RWPE2 (cell line): ENCODE measurements at places on chromosomes 13 and 19.

GRCh38 chr13:70385852-70386251 is 277.6 kb upstream of the KLHL1 start:
- no peak for DNase-seq

DNA sequence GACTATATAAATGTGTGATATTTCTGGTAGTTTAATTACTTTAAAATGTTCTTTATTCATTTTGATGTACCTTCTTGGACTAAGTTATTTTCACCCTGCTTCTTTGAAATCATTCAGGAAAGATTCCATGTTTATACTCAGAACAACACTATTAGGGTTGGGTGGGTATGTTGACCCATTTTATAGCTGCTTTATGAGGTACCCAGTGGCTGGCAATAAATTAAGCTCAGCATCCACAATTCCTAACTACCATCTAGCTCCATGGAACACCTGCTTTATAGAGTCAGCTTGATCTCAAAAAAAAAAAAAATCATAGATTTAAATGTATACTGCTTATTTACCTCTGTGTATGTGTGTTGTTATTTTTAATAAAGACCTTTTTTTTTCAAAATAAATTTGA is 78.9 kb upstream of the ZNF91 start:
- no peak for DNase-seq

GRCh38 chr13:90618133-90618532 is 729.4 kb upstream of the MIR17HG start:
- no peak for DNase-seq

GRCh38 chr13:76976490-76976889 is 15.4 kb upstream of the CLN5 start:
- no peak for DNase-seq

DNA sequence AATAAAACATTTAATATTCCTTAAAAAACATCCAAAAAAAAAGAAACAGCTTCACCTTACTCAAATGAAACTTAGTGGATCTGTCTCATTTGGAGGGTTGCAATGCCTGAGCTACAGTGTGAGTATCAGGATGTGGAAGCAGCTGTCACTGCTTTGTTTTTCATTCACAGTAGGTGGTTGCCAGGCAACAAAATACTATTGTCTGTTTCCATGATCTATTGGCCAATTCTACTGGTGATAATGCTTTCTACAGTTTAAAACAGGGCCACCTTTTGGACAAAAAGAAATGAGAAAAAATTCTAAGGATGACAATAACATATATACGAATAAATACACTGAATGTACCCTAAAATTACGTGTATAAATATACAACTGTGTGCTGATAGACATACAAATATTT is 3.0 kb downstream of the ENOX1 start:
- no peak for DNase-seq

GRCh38 chr13:97459215-97459777 is 25.3 kb downstream of the RAP2A start:
- no peak for DNase-seq

DNA sequence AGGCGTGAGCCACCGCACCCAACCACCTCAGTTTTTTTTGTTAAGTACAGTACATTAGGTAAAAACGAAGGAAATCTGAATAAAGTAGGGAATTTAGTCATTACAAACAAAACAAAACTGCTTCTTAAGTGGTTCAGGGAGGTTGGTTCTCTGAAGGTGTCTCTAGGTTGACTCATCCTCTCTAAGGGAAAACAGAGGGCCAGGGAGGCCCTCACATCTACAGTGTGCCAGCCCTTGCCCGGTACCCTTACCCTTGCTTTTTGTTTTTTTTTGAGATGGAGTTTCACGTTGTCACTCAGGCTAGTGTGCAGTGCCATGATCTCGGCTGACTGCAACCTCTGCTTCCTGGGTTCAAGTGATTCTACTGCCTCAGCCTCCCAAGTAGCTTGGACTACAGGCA is 17.2 kb upstream of the JUND start:
- no peak for DNase-seq

DNA sequence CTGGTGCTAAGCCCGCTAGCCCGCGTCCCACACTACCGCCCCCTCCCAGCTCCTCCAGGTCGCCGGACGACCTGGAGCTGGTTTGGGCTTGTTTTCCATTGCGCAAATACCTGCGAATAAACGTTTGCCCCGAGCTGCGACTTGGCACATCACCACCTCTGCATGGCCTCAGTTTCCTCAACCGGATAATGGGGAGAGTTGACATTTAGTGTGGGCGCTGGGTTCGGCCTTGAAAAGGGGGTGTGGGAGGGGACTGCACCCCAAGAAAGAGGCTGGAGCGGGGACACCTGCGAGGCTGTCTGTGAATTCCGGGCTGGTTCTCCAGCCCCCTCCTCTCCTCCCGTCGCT is 11.0 kb upstream of the JUND start:
- no peak for DNase-seq

DNA sequence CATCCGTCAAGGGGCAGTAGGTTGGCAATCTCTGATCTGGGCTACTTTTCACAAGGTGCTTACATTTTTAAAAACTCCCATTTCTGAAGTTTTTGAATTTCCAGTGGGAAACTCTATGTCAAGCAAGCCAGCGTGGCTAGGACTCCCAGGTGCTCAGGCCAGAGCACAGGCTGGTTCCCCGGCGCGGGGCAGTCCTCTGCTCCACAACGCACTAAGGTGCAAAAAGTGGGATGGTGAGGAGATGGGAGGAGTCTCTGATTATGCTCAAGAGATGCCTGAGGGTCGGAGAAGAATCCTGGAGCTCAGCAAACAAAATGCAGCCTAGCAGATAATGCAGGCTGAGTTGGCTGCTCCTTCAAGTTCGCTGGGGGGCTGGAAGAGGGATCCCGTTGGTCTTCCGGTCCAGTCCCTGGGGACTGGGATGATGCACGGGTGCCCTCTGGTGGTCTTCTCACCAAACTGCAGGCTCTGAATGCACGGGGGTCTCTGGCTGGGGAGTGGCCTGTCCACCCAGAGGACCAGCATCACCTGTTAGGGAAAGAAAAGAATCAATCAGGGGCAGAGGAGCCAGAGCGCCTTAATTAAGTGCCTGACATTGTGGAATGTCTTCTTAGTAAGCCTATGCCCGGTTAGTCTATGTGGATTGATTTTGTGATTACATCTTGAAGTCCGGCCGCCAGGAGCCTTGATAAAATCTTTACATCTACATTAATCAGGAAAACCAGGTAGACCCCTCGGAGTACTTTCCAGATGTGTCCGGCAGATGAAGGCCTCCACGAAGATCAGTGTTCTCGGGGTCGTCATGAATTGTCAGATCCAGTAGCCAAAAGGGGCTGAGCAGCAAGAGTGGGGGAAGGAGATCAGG is 244.4 kb upstream of the MAB21L1 start:
- no peak for DNase-seq

- DNase-seq = no peak
Measured at GRCh38 chr19:41734585-41734984, 20.7 kb upstream of the CEACAM6 start.

GRCh38 chr13:99196466-99197116 is 4.1 kb upstream of the UBAC2 start:
- DNase-seq = no peak
